CD8-positive, alpha-beta memory T cell (primary cell): ENCODE measurements at places on chromosomes 6 and 20. TPM values are rescaled to one million over a fixed set of nuclear protein-coding genes. Genes with fewer than 3 reads are reported as not detected.
A peak's percentile ranks its signal among the peaks of the same experiment; 100 is the strongest.

IRF4 gene
- 700 TPM for total RNA-seq

POPDC3 gene
- total RNA-seq = not detected

SYNDIG1 gene
- not detected for total RNA-seq

SSTR4 gene
- not detected for total RNA-seq

FUCA2 gene
- total RNA-seq = 12.3 TPM

RSPO4 gene
- total RNA-seq = not detected

OPRM1 gene
- not detected for total RNA-seq

SOX18 gene
- not detected for total RNA-seq

RHAG gene
- total RNA-seq = not detected

GRCh38 chr20:16560661-16561060 lies 12.6 kb downstream of the KIF16B start:
- DNase-seq = no peak

DNA sequence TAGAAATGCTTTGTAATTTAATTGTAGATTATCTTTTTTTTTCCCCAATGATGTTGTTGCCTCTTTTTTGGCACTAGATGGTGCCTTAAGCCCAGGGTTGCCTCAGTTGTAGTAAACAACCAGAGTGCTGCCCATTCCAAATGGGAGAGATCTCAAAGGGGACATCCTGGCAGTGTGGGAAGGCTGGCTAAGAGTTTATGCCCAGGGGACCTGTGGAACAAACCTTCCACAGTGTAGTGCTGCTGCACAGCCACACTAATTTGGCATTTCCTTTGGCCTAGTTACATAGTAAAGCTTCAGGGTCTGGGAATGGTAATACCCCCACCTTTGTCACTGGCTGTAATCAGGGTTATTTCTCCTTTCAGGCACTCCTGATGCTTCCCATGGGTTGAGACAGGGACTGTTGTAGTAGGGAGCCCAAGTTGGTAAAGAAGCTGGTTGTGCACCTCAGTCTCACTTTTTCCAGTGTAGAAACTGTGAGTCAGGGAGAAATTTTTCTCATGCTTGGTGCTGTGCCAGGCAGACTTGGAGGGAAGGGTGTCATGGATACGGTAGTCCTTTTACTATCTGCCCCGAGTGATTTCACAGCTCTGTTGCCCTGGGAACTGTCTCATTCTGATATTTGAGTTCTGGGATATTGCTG lies 177.8 kb upstream of the ECI2 start:
- no peak for DNase-seq

- no peak for DNase-seq
These were observed 63.7 kb downstream of the PHACTR2 start for GRCh38 chr6:143741480-143741879.

DNA sequence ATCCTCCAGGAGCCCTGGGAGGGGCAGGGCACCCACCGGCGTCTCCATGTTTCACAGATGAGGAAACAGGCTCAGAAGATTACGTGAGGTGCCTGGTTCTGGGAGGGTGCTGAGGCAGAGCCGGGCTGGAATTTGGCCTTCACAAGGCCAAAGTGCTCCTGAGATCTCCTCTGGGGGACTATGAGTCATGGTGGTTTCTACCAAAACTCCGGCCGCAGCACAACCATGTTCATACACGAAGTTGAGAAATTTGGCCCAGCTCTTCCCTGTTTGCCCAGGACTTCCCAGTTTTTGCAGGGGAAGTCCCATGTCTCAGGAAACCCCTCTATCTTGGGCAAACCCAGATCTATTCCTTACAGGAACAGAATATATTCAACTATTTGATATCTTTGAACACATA lies 172.9 kb upstream of the CDYL start:
- DNase-seq = no peak

DNA sequence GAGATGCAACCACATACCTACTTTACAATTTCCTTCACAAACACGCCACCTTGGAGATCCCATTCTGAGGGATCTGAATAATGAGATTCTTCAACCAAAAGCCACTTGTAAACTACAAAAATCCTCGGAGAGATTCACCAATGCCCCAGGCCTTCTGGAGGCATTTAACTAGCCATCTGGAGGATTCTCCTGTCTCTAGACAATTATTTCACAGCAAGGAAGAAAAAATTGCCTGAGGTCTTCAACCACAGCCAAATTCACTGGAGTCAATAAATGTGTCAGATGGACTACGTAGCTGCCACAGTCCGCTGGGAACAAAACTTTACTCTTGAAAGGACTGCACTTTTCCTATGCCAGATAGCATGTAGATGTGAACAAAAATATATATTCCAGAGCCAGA lies 19.0 kb upstream of the DCDC2 start:
- no peak for DNase-seq

DNA sequence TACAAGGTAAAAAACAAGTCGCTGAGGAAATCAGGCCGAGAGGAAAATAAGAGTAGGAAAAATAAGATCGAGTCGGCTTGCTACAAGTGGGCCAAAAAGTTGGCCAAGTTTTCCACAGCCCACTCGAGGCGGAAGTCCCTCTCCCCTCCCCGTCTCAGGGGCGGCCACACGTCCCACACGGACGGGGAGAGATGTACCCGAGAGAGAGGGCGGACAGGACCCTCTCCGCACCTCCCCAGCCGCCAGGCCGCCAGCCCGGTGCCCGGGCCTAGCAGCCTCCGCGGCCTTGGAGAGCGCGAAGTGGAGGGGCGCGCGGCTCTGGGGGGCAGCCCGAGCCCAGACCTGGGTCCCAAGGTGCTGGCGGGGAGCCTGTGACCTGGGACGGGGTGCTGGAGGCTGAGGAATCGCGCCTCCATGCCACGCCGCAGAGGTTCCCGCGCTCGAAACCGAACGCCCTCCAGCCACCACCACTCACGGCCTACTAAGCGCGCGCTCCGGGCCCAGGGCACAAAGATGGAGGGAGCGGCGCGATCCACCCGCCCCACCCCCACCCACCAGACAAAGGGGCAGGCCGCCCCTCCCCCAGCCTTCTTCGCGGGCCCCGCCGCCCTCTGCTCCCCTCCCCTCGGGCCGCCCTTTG lies 1.9 kb upstream of the HMGA1 start:
- DNase-seq = peak; percentile 22

DNA sequence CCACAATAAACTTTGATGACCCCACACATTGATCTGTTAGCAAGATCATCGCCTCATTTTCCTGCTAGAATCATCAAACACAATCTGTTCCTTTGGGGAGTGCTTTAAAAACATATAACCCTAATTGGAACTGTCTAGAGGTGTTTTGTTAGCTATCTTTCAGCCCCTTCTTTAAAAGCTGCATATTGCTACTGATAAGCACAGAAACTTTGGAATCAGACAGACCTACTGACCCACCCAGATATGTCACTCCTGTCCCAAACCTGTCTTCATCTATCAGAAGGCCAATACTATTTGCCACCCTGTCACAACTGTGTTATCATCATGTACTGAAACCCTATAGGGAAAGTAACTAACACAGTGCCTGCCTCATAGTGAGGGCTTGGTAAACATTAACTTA lies 172.4 kb upstream of the SASH1 start:
- no peak for DNase-seq

DNA sequence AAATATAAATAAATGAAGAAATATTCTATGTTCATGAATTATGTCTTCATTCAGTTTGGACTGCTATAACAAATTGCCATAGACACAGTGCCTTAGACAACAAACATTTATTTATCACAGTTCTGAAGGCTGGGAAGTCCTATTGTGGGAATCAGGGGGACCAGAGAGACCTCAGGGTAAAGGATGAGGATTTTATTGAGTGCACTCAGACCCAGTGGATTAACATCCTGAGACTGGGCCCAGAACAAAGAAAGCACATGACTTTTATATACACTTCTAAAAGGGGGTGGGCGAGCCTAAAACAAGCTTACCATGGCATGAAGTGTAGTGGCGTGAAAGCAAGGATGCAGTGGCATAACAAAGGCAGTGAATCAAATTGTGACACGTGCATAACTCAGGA lies 26.9 kb upstream of the CBLN4 start:
- DNase-seq = no peak

DNA sequence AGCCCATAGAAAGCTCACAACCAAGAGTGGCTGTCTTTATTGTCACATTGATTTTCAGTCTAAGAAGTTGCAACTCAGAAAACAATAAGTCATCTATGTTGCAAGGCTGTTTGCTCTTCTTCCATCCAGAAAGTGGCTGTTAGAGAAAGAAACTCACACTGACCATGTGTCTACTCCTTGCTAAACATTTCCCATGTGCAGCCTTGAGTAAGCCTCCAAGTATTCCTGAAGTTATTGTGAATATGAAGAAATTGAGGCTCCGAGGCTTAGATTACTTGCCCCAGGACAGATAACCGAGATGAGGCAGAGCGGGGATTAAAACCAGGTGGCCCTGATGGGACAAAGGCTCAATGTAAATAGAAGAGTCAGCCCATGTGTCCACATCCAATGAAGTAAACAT lies 105.0 kb downstream of the SPTLC3 start:
- no peak for DNase-seq

DNA sequence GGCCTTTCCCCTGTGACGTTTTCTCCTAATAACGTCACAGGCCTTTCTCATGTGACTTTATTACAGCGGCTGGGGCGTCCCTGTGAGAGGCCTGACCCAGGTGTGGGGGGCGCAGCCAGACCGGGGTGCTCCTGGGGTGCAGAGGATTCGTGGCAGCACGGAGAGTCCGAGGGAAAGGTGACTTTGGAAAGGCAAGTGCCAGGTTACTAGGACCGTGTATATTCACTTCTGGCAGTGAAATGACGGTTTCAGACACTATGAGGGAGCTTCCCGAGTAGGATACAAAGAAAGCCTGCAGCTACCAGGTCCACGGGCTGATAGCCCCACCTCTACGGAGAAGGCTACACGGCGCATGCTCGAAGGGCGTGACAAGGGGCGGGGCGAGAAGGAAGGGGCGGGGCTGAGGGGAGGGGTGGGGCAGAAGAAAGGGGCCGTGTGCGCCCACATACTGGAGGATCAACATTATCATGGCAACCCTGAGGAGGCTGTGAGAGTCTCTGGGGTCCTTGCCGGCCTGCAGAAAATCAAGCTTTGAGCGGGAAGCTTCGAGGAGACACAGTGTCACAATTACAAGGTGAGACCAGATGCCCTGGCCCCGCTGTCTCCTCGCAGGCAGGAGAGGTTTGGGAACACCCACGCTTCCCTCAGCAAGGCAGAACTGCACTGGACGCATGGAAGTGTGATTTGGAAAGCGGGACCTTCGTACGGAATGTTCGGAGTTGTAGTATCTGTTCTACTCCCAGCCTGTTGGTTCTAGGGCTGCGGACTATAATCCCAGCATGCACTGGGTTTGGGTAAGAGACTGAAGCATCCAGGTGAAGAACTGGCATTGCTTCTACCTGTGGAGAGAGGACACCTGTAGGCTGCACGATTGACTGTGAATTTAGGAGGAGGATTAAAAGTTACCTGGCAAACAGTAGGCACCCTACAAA lies 54.4 kb upstream of the ZNF337 start:
- peak; percentile 54 for DNase-seq

GRCh38 chr20:54063992-54064676 lies 6.3 kb downstream of the BCAS1 start:
- peak; percentile 72 for DNase-seq

DNA sequence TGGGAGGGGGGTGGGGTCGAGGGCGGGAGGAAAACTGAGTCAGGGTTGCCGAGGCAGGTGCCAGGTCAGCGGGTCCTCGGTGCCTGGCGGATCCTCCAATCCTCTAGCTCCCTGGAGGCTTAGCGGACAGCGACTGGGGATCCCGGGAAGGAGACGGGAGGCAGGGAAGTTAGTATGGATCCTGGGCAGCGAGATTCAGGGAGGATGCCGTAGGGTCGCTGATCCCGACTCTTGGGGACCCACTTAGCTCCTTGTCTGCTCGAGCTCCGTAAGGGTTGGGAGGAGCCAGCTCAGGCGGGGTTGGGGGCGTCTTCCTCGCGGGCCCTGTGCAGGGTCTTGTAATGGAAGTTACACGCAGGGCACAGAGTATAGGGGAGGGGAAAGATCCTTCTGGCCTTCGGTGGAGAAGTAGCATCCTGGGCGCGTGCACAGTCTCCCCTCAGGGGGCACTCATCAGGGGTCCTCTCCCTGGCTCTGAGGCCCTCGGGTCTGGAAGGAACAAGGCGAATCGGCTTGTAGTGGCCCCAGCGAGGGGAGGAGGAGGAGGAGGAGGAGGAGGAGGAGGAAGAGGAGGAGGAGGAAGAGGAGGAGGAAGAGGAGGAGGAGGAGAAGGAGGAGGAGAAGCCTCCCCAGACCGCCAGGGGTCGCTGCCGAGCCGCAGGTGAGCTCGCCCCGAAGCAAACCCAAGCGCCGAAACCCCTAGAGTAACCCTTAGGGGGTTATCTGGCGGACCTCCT lies 6.4 kb upstream of the SLC12A5 start:
- DNase-seq = peak; percentile 68

DNA sequence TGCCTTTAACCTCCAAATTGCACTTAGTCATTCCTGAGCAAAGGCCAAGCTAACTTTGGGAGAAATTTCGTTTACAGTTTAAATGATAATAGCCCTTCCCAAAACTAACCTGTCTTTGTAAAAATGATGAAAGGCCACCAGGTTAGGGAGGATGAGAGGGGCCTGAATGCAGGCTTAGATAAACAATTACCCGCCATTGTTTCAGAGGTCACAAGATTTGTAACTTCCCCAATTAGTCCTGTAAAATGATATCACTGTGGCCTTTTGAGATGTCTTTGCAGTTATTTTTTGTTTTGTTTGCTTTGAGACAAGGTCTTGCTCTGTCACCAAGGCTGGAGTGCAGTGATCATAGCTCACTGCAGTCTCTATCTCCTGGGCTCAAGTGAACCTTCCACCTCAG lies 26.3 kb downstream of the GNL1 start:
- no peak for DNase-seq

DNA sequence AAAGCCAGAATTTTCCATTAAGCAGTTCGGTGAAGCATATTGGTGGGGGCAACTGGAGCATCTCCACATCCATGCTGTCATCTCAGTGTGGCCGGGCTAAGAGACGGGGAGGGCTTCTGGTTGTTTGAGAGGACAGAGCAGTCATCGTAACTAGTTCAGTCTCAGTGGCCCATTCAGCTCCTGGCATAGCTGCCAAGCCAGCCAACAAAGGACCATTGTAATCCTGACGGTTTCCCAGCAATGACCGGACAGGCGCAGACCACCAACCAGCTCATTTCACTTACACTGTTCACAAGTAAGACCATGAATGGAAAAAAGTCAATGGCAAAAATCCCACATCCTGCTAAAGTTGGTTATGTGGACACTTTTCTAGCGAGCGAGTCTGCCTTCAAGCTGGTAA lies 14.9 kb upstream of the HDDC2 start:
- DNase-seq = no peak

- no peak for DNase-seq
These were observed 32.4 kb upstream of the RPP40 start for GRCh38 chr6:5036269-5036668.

DNA sequence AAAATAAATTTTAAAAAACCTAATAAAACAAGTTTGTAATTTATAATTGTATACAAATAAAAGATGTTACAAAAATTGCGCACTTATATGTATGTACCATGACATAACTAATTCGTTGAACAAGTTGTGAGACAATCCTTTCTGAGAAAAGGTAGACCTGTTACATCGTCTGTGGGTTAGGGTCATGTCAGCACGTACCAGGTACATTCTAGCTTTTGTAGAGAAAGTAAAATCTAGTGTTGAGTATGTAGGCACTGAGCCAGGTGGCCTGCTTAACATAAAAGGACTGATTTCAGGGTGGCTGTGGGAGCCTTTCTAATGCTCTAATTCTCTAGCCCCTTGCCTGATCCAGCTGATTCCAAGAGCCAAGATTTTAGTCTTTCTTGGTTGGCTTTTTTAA lies 10.4 kb downstream of the RPL7L1 start:
- no peak for DNase-seq
